ENCODE measurements at places on chromosomes 7 and 10. TPM values are rescaled to one million over a fixed set of nuclear protein-coding genes. Genes with fewer than 3 reads are reported as not detected.

The ACSM6 gene
- not detected for total RNA-seq

The SLC37A3 gene
- 7.5 TPM for total RNA-seq

The MYH16 gene
- not detected for total RNA-seq

The MOGAT3 gene
- total RNA-seq = not detected

- DNase-seq = no peak
- H3K36me3 ChIP-seq = no peaks in the 10 kb centered on the region
- H3K27ac ChIP-seq = no peak overlapping the region
- H3K4me1 ChIP-seq = peaks cover 14% of the 10 kb centered on the region
- H3K27me3 ChIP-seq = no peaks in the 10 kb centered on the region
These were observed 24.0 kb downstream of the HYCC1 start for GRCh38 chr7:22989643-22990587.

DNA sequence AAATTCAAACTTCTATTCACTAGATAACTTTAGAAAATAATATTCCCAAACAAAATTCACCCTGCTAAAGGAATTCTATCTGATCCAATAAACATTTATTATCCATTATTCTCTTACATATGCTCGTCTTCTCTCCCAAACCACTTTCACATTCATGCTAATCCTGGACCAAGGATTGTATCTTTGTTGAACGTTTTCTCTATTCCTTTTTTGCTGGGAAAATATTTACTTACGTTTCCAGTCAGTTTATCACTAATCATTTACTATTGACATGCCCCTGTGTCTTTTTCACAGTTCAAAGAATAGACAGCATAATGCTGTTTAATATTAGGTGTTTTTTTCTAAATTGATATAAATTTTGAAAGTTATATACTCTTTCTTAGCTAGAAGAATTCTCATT is 3.2 kb downstream of the TEX47 start:
- no peak overlapping the region for H3K4me3 ChIP-seq
- no peaks in the 10 kb centered on the region for H3K27me3 ChIP-seq
- H3K36me3 ChIP-seq = no peaks in the 10 kb centered on the region
- no peak for DNase-seq

DNA sequence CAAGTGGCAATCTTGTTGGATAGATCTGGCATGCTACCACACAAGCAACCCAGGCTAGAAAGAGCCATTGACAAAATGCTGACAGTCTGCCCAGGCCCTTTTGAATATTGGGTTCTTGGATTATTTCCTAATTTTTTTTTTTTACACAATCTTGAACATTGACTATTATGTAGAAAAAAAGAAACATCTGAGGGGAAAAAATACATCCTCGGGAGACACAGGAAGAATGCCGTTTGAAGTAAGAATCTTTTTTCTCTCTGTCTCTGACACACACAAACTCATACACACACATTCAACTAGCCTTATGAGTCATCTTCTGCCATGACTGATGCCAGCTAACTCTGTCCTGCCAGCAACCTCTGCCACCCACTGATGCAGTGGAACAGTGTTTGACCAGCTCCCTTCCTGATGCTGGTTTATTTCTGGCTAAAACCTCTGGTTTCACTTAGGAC is 47.2 kb downstream of the SORBS1 start:
- no peaks in the 10 kb centered on the region for H3K36me3 ChIP-seq
- H3K27me3 ChIP-seq = no peaks in the 10 kb centered on the region
- no peak for DNase-seq
- no peak overlapping the region for H3K4me3 ChIP-seq
- peaks cover 100% of the 10 kb centered on the region for H3K4me1 ChIP-seq

DNA sequence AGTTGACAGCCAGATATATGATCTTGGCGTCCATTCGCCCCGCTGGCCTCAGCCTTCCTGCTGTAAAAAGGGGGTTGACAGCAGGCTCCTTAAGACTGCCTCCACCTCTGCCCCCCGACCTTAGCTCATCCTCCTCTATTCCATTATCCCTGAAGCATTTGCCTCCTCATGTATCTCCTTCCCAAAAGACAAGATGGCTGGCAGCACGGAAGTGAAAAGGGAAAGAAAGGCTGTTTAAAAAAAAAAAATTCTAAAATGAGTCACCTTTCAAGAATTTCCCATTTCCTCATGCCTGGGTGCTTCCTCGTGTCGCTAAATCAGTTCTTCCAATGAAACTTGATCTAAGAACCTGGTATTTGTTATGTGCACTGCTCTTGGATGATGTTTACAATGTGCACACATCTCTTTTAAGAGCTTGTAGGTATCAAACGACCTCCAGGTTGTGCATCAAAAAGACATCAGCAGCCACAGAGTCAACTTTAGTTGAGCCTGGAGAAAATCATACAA is 1.7 kb downstream of the SCRN1 start:
- no peak for DNase-seq
- H3K27me3 ChIP-seq = peaks cover 43% of the 10 kb centered on the region
- no peaks in the 10 kb centered on the region for H3K36me3 ChIP-seq
- H3K27ac ChIP-seq = peak overlapping the region; percentile 82

Data from left ventricle myocardium inferior (tissue), 1 donor.